Temporal lobe (tissue), 4 donors: ENCODE measurements at places on chromosomes 11 and 22. TPM values are rescaled to one million over a fixed set of nuclear protein-coding genes. Genes with fewer than 3 reads are reported as not detected.

The DAGLA gene
- 7.4 TPM for total RNA-seq

The TMEM191B gene
- total RNA-seq, result 2.2 TPM

The IL10RA gene
- total RNA-seq, result 1.2 TPM

The SESN3 gene
- 62.7 TPM for total RNA-seq

The LBHD1 gene
- 2.5 TPM for total RNA-seq
